ENCODE measurements at places on chromosomes 7 and 10.

- no peak for DNase-seq
Measured at GRCh38 chr10:70268376-70268775, 15.4 kb downstream of the NPFFR1 start.

DNA sequence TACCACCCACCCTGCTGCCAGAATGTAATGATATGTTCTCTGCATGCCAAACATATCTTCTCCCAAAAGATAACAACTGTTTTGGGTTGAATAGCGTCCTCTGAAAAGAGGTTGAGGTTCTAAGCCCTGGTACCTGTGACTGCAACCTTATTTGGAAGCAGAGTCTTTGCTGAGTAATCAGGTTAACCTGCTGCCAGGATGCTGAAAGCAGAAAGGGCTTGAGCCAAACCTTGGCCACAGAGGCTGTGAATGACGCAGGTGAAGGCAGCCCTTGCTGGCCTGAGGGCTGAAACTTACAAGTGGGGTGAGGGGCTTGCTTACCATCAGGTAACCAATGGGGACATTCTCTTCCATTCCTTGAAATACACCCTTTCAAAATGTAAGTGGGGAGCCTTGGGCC lies 151.8 kb upstream of the RHEB start:
- DNase-seq: no peak

DNA sequence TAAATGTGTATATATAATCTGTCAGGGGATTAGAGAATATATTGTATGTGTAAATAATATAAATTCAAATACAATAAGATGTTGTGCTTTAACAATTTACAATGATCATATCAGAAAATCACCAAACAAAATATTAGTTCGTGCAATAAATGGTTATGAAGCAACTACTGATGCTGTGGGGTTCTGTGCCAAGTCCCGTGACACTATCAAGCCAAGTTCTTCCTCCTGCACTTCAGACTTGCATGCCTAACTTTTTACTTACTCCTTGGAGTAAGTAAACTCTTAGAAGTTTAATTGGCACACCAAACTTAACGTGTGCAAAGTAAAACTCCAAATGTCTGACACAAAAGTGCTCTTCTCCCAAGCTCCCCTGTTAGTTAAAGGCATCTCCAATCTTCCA lies 26.5 kb upstream of the TMEM254 start:
- DNase-seq: no peak

GRCh38 chr7:31304446-31304845 lies 36.1 kb downstream of the NEUROD6 start:
- no peak for DNase-seq

GRCh38 chr10:43036481-43037428 lies 40.1 kb upstream of the RET start:
- no peak for DNase-seq

DNA sequence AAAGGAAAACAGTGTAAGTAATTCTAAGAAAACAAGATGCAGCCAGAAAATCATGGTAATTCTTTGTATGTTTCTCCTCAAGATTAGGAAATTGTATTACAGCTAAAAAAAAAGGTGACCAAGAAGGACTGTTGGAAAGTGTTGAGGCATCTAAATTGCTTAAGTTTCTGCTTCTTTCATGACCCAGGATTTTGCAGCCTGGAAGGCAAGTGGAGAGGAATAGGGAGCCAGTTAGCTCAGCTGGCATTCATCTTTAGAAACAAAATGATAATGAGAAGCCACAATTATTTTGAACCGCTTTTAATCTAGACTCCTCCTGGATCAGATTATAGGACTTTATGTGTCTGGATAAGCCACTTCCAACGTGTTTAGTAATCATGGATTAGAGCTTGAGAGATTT lies 56.8 kb upstream of the TMEM229A start:
- DNase-seq: no peak

DNA sequence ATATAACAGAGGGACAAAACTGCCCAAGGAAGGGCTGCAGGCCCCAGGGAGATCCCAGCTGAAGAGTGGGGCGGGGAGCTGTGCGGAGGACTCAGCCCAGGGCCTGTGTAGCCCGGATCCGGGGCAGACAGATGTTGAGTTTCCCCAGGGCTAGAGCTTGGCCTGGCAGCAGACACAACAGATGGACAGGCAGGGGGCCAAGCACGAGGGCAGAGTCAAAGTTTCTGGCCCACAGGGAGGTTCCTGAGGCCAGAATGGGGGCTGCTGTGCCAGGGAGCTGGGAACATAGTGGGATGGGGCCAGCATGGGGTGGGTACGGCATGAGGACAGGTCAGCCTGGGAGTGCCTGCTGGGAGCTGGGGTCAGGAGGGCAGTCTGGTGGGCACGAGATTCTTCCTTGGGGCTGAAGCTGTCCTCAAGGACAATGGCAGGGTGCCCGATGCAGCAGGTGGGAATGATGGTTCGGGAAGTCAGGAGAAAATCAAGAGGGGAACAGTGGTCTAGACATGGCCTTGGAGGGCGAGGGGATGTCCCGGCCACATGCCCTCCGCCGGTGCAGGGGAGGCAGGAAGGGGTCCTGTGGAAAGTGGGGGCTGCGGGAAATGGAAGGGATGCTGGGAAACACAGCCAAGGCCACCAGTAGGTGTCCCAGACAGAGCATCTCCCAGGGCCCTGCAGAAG lies 519.1 kb upstream of the FOXK1 start:
- no peak for DNase-seq

- DNase-seq: no peak
Measured at GRCh38 chr7:101156277-101156676, 2.0 kb downstream of the AP1S1 start.

DNA sequence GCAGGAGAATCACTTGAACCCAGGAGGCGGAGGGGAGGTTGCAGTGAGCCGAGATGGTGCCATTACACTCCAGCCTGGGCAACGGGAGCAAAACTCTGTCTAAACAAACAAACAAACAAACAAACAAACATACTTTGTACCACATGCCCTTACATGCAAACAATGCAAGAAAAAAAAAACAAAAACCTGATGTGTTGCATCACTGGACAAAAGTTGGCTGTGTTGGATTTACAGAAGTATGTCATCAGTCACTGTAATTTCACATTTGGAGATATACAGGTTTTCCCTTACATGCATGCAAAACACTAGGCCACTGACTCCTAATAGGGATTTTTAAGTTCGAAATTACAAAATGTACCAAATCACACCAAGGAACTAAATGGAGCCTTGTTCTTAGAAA lies 138.5 kb downstream of the SRPK2 start:
- DNase-seq: no peak

DNA sequence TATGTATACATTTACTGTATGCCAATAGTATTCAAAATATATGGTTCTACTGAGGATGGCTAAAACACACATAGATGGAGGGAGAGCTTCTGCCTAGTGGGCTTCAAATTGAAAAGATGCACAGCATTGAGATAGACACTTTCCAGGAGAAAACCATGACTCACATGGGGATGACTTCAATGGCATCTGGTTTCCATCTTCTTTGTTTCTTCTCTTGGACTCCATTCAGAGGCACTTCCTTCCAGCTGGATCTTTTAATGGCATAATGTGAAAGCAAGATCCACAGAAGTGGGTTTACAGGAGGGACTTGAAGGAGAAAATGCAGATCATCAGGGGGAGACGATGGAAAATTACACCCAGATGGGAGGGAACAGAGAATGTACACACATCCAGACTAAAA lies 84.9 kb downstream of the ZNF365 start:
- no peak for DNase-seq

DNA sequence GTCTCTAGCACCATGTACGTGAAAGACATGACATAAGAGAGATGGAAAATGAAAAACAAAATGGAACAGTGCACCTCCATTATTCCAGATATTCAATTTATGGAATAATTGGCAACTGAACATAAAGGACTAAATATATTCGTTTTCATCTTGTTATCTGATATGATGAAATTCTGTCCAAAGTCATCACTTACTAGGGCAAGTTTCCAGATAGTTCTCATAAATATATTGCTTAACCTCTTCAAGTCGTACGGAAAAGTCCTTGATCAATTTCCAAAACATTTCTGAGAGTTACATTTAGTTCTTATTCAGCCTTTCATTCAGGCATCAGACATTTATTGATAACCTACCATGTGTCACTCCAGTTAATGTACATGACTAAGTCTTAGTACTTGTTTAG lies 185.2 kb downstream of the HGF start:
- DNase-seq: no peak

DNA sequence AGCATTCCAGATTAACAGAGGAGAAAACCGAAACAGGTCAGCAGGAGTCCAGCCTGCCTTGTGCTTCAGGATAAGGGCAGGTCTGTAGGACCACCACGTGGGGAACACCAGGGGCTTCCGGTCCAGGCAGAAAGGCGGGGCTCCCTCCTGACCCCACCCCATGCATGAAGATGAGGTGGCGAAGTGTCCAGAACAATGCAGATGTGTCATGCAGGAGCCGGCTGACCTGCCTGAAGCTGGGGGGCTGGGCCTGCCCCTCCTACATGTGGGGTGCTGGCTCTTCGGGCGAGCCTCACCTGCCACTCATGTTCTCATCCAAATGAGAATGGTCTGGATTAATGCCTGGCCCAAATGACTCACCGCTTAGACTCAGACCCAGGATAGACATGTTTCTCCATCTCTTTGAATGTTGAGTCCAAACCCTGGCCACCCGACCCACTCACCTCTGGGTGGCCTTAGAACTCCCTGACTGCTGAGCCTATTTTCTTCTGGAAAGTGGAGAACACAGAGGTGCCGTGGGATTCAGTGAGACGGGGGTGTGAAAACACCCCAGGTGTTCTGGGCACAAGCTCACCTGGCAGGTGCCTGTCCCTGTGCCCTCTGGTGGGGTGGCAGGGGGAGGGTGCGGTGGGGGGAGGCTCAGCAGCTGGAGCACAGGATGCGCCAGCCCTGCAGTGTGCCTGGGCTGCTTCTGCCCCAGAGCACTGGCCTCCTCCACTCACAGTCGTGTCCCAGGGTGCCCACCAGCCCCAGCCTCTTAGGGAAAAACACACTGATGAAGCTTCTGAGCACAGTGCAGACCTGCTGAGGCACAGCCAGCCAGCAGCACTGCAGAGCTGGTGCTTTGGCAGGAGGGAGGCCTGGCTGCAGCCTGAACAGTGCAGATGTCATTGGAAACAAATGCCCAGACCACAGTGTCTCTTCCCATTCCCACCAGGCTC lies 55.2 kb upstream of the GDF10 start:
- DNase-seq: peak; percentile 20

DNA sequence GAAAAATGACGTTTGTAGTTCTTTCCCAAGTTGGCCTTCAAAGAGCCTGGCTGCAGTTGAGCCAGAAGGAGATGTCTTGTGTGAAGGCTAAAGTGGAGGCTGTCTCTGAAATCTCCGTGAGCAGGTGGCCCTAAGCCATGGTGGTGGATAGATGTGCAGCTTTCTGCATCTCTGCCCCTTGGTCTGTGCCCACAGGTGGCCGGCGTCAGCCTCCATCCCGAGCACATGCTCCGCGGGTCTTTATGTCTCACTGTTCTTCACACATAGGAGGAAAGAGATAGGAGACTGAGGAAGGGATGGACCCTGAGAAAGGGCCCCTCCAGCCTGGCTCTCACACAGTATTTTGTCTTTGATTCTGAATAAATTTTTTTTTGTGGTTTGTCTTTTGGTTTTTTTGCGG lies 30.3 kb upstream of the SLC26A4 start:
- DNase-seq: no peak

DNA sequence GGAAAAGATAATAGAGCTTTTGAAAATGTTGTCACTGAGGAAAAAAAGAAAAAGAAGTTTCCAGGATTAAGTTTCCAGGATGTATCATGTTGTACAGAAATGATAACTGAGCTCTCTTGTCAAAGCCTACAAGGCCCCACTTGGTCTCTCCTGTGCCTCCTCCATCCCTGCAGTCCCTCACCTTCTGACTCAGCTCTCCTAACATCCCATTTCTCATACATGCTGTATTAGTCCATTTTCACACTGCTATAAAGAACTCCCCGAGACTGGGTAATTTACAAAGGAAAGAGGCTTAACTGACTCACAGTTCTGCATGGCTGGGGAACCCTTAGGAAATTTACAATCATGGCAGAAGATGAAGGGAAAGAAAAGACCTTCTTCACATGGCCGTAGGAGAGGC lies 3.8 kb upstream of the DGKI start:
- no peak for DNase-seq

DNA sequence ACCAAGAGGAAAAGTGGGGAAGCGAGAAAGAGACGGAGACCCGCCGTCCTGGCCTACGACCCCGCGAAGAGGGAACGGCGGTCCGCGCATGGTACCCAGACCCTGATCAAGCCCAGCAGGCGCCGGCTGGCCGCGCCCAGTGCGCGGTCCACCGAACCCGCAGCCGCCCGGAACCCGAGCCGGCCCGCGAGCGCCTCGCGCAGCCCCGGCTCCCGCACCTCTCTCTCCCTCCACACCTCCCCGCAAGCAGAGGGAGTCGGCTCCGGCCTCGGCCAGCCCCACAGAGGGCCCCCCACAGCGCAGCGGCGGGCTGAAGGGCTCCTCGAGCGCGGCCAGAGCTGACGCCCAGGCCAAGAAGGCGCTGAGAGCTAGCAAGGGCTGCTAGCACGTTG lies 164.7 kb downstream of the AGMO start:
- DNase-seq: no peak

DNA sequence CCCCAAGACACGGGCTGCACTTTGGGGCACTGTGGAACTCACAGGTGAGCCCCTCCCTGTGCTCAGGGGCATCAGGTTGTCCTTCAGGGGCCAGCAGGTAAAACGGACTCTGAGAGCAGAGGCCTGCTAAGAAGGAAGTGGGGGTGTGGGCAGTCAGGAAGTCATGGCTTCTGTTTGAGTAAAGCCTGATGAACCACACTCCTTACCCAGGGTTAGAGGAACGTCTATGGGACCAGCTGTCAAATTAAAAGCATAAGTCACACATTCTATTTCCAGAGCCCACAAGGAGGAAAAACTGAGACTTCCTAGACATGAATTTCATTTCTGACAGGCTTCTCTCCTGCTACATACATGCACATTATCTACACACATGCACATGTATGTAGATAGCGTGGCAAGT lies 616.4 kb downstream of the SDK1 start:
- DNase-seq: no peak

GRCh38 chr7:99762680-99763327 lies 21.2 kb downstream of the CYP3A4 start:
- DNase-seq: no peak

DNA sequence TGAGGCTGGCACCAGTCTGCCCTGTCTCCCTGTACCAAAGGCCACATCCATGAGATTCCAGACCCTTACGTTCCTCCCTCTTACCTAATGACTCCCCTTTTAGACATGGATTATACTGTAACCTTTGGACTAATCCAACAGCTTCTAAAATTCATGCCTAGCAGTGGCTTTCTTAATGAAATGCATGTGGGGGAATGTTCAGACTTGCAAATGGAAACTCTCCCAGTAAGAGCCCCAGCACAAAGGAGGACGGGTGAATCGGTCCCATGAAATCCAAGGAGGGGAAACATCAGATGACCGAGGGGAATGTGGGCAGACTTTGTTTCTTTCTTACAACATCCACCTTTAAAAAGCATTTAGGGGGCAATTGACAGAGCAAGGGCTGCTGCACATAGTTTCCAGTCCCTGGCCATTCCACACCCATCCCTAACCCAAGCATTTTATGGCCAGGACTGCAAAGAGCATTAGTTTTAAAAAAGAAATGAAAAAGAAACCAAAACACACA lies 71.5 kb downstream of the COL13A1 start:
- DNase-seq: no peak

- DNase-seq: no peak
Measured at GRCh38 chr7:74454925-74455288, 1.2 kb downstream of the GTF2IRD1 start.

Measured in head of caudate nucleus (tissue), 42 donors.